ENCODE measurements at places on chromosomes 6 and 20. TPM values are rescaled to one million over a fixed set of nuclear protein-coding genes. Genes with fewer than 3 reads are reported as not detected.

VWA7 gene
- 0.13 TPM for total RNA-seq

ARFGEF2 gene
- 60.6 TPM for total RNA-seq

IFT52 gene
- 31.4 TPM for total RNA-seq

ZNF165 gene
- total RNA-seq: 0.39 TPM

CRIP3 gene
- total RNA-seq: not detected

ATP6V1G2 gene
- total RNA-seq: 0.13 TPM

ARMH2 gene
- total RNA-seq: not detected

CCN6 gene
- not detected for total RNA-seq

PLCB1 gene
- total RNA-seq: 13.1 TPM

DOK5 gene
- not detected for total RNA-seq

CEP85L gene
- 11.5 TPM for total RNA-seq

PREX1 gene
- 30.7 TPM for total RNA-seq

GCM1 gene
- total RNA-seq: under 0.01 TPM

ULBP2 gene
- 1.4 TPM for total RNA-seq

SF3B5 gene
- total RNA-seq: 90.9 TPM

TMX4 gene
- total RNA-seq: 16.8 TPM

ADTRP gene
- total RNA-seq: 0.38 TPM

TMEM200A gene
- under 0.01 TPM for total RNA-seq

POU3F2 gene
- not detected for total RNA-seq

MRAP2 gene
- total RNA-seq: 4.6 TPM

CST5 gene
- total RNA-seq: not detected

STMND1 gene
- total RNA-seq: not detected

MCM3 gene
- 52.2 TPM for total RNA-seq

RBM24 gene
- 0.64 TPM for total RNA-seq
